ENCODE measurements at places on chromosomes 3 and 15.

DNA sequence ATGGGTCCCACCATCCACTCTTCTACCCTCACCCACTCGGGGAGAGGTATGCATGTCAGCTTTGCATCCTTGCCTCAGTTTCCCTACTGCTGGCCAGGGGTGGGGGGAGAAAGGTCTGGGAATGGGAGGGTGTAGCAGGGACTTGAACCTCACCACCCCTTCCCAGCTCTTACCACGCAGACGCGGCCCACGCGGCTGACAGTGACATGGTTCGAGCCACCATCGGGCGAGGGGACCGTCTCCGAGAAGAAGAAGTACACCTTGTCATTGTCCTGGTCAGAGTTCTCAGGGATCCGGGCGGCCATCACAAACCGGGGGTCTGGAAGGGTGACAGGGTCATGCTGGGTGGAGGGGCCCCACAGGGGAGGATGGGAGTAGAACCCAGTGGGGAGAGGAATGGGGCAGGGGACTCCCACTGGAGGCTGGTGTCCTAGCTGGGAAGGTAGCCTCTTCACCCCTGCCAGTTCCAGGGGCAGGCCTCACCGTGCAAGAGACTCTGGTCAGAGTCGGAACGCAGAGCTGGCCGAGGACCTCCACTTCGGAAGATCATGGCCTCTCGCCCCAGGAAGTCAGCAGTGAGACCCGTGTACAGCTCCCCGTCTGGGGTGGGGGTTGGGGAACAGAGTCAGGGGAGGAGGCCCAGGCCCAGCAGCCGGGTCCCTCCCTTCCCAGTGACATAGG is 3.7 kb downstream of the SEMA3G start:
- DNase-seq: no peak

- peak; percentile 91 for DNase-seq
These were observed 19.0 kb upstream of the MCF2L2 start for GRCh38 chr3:183447206-183448001.

- no peak for DNase-seq
These were observed 93.8 kb upstream of the KBTBD8 start for GRCh38 chr3:66904336-66904735.

- DNase-seq: no peak
These were observed at the start of gene LDHAL6B for GRCh38 chr15:59206623-59207183. Gene LDHAL6B, plus strand, starts transcription at chr15:59206843. Its CDS starts 98 bp downstream, at chr15:59206941.

- no peak for DNase-seq
These were observed 1.3 kb downstream of the RBPMS2 start for GRCh38 chr15:64774037-64774628.

- DNase-seq: no peak
These were observed 610.5 kb upstream of the ZNF385D start for GRCh38 chr3:22361521-22361920.

DNA sequence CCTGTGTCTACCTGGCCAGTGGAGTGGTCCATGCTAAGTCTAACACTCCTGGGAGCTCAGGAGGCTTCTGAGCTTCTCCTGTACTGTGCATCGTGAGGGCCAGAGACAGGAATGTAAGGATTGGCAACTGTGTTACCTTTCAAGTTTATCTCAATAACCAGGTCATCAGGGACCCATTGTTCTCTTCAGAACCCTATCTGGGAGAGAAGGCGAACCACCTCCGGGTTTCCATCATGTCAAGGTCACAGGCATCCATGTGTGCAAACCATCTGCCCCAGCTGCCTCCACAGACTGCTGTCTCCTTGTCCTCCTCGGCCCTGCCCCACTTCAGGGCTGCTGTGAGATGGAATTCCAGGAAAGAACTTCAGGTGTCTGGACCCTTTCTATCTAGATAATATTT is 5.9 kb downstream of the ANKRD63 start:
- DNase-seq: no peak

Measured in ELR (cell line).